Activated T-helper 17 cell treated with anti-CD3 and anti-CD28 coated beads, Interleukin-2, amount 50 U/mL, for 72 hours (primary cell): ENCODE measurements at places on chromosomes 11 and 22. TPM values are rescaled to one million over a fixed set of nuclear protein-coding genes. Genes with fewer than 3 reads are reported as not detected.

NUDT22 gene
- 98.4 TPM for total RNA-seq

MMP12 gene
- not detected for total RNA-seq

MUC6 gene
- total RNA-seq, result not detected

OR8H3 gene
- total RNA-seq, result not detected

OR8G1 gene
- total RNA-seq, result not detected

C11orf86 gene
- total RNA-seq, result not detected

CDC42BPG gene
- 0.71 TPM for total RNA-seq

ARHGAP32 gene
- total RNA-seq, result 2.1 TPM

B3GAT1 gene
- 0.16 TPM for total RNA-seq
